Mesenchymal stem cell (in vitro differentiated cells and primary cell): ENCODE measurements at places on chromosomes 5 and 9.
A peak's percentile ranks its signal among the peaks of the same experiment; 100 is the strongest.

DNA sequence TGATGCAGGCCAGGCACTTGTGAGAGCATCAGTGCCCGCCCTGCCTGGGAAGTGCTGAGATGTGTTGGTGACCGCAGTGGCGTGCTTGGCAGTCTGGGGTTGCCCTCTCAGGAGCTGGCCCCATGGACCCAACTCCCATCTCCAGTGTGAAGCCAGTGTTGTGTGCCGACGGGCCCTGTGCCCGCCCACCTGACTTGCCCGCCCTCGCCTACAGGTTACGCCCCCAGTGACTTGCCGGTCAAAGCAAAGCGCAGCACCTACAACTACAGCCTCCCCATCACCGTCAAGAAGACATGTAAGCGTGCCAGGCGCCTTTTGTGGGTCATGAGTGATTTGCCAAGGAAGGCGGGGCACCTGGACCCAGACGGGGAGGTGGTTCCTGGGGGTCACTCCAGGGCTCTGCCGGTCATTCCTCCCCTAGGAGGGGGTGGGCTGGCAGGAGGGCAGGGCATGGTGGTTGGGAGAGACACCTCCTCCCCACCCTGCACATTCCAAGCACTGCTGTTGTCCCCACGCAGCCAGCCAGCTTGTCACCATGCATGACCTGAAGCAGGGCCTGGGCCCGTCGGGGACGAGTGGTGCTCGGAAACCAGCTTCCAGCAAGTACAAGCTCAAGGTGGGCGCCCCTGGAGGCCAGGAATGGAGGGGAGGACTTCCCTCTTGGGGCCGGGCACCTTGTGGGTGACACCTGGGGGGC is 7.4 kb upstream of the CEL start:
- DNase-seq, result no peak

- no peak for DNase-seq
These were observed 53.7 kb downstream of the LMX1B start for GRCh38 chr9:126667190-126668055.

- no peak for DNase-seq
These were observed 55.0 kb downstream of the ZNF618 start for GRCh38 chr9:113931140-113931539.

DNA sequence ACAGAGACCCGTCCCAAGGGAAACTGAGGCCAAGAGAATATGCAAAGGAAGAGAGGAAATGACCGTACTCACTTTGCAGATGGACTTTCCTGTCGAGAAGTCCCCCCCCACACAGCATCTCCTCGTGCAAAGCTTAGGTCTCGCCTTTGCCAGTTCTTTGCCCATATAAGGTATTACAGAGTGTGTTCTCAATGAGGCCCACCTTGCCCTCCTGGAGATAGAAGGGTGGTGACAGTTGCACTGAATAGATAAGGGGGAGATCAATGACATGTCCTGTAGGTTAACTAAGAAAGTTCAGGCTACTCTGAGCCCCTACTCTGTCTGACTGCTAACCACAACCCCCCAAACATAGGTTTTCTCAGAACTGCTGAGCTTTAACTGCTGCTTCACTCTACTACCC is 68.2 kb upstream of the SPTLC1 start:
- no peak for DNase-seq

- no peak for DNase-seq
These were observed 406.3 kb downstream of the SPOCK1 start for GRCh38 chr5:137092831-137093230.

DNA sequence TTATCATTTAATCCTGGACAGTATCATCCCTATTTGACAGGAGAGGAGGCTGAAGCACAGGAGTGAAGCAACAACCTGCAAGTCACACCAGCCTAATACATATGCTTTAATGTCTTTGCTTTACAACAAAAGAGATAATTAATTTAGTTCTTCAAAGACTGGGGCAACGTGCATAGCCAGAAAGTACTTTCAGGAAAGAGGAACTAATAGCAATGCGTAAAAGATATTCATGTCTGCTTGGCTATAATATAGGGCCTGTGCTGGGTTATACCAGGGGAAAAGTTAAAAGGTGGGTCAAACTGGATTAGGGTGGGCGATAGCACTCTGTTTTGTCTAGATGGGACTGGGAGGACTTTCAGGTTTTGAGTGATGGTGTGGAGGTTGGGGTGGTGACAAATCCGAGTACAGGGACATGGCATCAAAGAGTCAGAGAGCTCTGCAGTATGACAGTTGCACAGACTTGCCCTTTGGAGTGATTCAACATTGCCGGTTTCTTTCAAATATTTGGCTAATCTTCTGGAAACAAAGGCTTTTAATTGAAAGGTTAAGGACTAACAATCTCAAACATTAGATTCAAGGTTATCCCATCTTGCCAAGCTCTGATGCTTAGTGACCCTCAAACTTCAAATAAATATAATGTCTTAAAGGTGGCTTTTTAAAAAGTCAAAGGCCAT is 11.9 kb downstream of the DAB2 start:
- DNase-seq, result no peak

- DNase-seq, result no peak
These were observed 42.5 kb upstream of the SYNPO start for GRCh38 chr5:150598006-150598405.

GRCh38 chr9:107927276-107927675 is 437.7 kb upstream of the KLF4 start:
- DNase-seq, result no peak

GRCh38 chr5:113169720-113170119 is 193.1 kb downstream of the DCP2 start:
- DNase-seq, result peak; percentile 18

GRCh38 chr5:71974165-71974564 is 133.1 kb upstream of the MAP1B start:
- peak; percentile 16 for DNase-seq

DNA sequence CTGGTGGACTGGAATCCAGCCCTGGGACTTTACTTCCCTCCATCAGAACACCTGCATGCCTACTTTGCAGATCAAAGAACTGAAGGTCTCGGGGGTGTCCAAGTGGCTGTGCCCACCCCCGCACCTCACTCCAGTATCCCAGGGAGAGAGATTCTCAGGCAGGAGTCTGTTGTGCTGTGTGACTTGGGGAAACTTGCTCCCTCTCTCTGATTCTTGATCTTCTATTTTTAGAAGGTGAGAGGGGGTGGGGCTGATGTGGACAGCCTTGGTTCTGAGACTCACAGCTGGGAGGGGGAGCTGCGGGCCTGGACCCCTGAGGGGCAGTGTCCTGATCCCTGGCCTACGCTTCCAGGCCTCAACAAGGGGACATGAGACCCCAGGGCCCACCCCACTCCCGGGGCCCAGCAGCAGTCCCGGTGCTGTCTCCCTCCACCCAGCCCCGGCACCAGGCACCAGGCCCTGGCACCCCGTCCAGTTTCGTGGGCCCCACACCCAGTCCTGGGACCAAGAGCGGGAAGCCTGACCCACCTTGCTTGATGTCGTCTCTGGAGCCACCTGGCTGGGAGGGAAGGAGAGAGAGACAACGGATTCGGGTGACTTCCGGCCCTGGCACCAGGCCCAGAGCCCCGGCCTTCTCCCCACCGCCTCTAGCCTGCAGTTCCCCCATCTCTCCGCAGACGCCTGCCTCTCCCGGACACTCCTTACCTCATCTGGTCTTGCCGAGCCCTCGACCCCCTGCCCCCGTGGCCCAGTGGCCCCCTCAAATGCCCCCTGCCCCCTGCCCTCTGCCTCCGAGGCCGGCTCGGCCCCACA is 74.0 kb upstream of the SPTLC1 start:
- no peak for DNase-seq

- no peak for DNase-seq
These were observed 129.0 kb upstream of the WWC1 start for GRCh38 chr5:168162464-168162863.

GRCh38 chr9:15785584-15785983 is 232.7 kb downstream of the CCDC171 start:
- no peak for DNase-seq

GRCh38 chr9:124284940-124285441 is 27.2 kb downstream of the NEK6 start:
- DNase-seq, result peak; percentile 69

- DNase-seq, result no peak
These were observed 16.6 kb downstream of the ZNF131 start for GRCh38 chr5:43137326-43137725.

GRCh38 chr9:93826905-93827544 is 128.1 kb downstream of the BARX1 start:
- no peak for DNase-seq

DNA sequence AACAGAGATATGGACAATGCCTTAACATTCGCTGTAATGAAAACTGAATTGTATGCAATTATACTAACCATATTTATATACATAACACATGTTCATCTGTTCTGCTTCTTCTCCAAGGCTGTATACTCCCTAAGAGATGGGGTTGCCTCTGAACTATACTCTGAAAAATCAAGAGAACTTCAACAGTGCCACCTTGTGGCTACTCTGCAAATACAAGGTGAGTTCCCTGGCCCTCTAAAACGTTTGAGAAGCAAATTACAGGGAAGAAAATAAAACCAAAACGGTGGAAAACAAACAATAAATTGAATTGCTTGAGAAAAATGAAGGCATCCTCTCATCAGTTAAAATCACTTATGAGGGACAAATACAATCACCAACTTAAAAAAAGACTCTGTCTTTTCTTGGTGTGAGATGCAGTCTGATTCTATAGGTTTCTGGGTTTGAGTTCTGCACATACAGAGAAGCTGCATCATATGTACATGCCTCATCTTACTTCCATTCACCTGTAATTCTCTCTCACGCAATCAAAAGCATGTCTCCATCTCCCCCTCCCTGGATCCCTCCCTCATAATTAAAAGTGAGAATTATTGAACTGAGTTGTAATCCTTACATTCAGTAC is 98.6 kb downstream of the FBXW11 start:
- DNase-seq, result peak; percentile 66

- no peak for DNase-seq
These were observed 66.2 kb downstream of the WNK2 start for GRCh38 chr9:93250185-93250584.

GRCh38 chr9:77003366-77003765 is 16.1 kb upstream of the FOXB2 start:
- no peak for DNase-seq

DNA sequence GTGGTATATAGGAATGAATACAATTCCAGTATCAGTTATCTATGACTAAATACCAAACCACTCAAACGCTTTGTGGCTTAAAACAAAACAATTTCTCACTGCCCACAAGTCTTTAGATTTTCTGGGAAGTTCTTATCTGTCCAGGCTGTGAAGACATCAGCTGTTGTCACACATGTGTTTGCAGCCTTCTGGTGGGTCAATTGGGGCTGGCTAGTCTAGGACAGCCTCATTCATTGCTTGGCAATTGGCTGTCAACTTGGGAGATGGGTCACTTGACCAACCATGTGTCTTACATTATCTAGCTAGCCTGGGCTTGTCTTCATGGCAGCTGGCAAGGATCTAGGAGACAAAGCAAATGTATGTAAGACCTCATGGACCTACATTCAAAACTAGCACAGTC is 53.8 kb upstream of the PAPPA start:
- DNase-seq, result peak; percentile 47

DNA sequence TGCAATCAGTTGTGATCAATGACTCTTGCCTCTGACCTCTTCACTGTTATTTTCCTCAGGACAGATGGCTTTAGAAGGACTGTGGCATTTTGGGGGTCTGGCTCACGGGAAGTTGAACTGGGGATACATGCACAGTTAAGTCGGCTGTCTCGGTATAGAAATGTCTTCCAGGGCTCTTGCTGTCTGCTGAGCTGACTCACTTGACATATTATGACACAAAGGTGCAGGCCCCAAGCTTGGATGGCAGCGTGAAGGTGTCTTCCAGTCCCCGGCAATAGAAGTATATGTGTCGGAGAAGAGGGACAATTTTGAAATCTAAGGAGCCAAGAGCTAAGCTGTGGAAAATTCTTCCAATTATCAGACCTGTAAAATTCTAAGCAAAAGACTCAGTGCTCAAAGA is 9.8 kb upstream of the ARSI start:
- DNase-seq, result no peak

DNA sequence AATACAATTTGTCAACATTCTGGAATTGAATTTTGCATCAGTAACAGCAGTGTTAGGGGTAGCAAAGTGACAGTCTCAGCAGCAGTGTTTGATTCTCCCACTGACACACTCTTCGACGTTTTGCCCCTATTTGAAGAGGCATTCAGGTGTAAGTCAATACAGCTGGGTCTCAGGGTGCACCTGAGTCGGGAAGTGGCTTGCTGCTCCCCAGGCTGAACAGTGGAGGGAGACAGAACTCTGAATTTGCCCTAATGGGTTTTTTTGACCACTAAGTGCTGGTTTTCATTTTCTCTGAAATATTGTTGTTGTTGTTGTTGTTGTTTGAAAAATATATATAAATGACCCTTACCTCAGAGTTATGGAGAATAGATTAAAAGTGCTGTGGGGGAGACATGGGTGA is 223.2 kb downstream of the TLR4 start:
- no peak for DNase-seq

DNA sequence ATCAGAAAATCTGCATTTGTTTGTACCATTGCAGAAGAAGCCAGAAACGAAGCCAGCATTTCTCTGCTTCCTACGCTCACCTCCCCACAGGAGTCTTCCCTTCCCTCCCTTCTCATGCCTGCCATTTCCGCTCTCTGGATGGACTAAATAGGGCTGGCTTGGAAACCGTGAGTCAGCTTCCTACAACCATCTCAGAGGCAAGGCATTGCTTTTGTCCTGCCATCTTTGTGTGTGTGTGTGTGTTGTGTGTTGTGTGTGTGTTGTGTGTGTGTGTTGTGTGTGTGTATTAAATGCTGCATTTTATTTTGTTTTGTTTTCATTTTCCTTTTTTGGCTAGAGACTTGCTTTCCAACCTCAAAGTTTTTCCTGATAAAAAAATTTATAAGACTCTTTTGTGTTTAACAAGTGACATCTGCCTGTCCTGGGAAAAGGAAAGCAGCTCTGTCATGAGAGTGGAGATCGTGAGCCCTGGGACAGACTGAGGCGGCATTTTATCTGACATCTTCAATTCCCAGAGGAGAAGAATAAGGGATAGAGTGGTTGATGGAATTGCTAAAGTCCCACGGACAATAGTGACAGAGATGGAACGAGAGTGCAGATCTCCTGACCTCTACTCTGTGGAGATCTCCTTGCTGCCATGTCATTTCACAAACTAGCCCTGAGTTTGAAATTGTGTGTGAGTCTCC is 7.5 kb upstream of the EGFLAM start:
- DNase-seq, result peak; percentile 33

DNA sequence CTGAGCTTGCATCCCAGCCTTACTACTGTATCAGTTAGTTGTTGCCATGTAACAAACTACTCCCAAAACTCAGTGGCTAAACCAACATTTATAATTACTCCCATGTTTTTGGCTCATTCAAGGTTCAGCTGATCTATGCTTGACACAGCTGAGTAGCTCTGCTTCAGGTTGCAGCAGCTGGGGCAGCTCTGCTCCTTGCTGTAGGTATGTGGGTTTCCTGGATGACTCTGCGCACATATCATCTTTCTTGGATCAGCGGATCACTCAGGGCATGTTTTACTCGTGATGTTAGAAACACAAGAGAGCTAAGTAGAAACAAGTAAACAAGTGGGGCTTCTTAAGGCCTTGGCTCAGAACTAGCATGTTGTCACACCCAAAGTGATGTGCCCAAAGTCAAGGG is 15.1 kb downstream of the TEK start:
- peak; percentile 86 for DNase-seq

GRCh38 chr9:113558632-113559502 is 95.3 kb downstream of the RGS3 start:
- peak; percentile 93 for DNase-seq

- no peak for DNase-seq
These were observed at the start of gene PCDHGA5 for GRCh38 chr5:141363952-141364660. Gene PCDHGA5 (plus strand): TSS chr5:141364162. CDS start chr5:141364331, 169 bp downstream.
